ENCODE measurements at places on chromosomes 4 and X.

- no peak for DNase-seq
These were observed 10.4 kb upstream of the CD99 start for GRCh38 chrX:2680486-2681348.

DNA sequence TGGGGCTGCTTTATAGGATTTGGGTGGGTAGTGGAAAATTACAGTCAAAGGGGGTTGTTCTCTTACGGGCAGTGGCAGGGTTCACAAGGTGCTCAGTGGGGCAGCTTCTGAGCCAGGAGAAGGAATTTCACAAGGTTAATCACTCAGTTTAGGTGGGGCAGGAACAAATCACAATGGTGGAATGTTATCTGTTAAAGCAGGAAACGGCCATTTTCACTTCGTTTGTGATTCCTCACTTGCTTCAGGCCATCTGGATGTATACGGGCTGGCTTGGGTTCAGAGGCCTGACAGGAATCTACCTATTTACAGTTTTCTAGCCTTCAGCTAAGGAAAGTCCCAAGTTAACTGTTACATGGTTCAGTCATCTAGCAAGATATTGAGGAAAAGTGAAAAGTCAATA is 1003.5 kb downstream of the STPG2 start:
- DNase-seq = no peak

DNA sequence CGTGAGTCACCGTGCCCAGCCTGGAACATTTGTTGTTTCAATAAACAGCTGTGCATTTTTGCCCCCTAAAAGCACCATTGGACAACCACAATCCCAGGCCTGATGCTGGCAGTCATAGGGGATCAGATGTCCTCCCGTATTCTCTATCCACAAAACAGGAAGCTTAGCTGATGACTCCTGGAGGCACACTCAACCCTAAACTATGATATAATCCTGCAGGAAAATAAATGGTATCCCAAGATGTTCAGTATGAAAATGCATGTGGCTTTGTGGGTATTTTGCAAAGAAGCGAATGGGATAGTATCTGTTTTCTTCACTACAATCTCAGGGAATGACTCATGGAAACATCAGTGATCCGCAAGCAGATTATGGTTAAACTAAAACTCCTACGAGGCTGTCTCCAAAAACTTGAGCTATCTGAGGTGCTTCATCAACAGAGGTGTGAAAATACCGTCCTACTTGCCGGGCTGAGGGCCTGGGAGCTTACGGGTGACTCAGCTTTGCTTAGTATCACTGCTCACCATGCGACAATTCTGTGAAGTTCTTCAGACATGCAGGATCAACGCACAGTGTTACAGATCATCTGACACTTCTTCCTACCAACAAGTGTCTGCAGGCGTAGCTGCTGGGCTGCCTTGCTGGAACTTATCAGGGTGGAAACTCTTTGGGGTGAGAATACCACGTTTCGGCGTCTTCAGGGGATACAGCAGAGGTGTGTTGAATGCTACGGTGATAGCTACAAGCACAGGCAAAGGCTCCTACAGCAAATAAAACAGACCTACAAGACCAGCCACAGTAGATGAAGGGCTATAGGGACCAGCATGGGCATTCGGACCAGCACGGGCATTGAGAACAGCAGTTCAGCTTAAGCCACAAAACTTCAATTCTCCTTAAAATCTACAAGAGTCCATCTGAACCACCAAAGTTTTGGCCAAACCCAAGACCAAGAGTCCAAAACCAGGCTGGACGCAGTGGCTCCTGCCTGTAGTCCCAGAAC is 148.5 kb downstream of the DHRSX start:
- DNase-seq = peak; percentile 52

DNA sequence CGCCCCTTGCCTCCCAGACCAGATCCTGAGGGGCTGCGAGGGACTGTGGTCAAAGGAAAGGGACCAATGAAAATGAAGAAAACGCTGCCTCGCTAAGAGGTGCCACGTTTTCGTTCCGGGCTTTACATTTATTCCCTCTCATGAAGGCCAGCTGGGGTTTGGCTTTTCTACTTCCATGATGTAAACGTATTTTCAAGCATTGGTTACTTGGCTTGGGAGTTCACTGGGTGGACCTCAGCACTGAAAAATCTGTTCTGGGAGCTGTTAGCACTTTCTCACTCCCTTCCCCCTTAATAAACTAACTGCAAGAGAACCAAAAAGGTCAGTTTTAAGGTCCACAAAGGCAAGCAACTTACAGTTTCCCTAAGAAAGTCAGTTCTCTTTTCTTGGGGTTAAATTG is 40.6 kb upstream of the ADGRG2 start:
- no peak for DNase-seq

- DNase-seq = no peak
These were observed 199.0 kb downstream of the DCHS2 start for GRCh38 chr4:154292589-154292988.

GRCh38 chrX:138001226-138001625 is 435.3 kb downstream of the ZIC3 start:
- DNase-seq = no peak

- DNase-seq = no peak
These were observed 10.6 kb downstream of the PABPC1L2A start for GRCh38 chrX:73068467-73069364.

- no peak for DNase-seq
These were observed 16.9 kb downstream of the TRIM75 start for GRCh38 chr4:165070560-165070959.

- no peak for DNase-seq
These were observed 28.8 kb downstream of the FGFR3 start for GRCh38 chr4:1821679-1822567.

- DNase-seq = no peak
These were observed 135.4 kb downstream of the GC start for GRCh38 chr4:71648448-71648847.

DNA sequence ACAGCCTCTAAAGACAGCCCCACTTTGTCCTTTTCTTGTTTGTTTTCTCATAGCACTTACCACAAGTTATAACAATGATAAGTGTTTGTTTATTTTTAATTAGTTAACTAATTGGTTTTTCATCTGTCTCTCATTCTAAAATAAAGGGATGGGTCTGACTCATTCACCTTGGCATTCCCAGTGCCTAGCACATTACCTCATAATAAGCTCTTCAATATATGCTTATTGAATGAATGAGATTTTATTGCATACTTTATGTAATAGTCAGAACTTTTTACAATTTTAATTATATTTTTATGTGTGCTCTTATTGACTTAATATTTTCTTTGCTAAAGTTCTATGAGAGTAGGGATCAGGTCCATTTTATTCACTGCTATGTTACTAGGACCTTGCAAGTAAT is 22.8 kb upstream of the PRKG2 start:
- no peak for DNase-seq

DNA sequence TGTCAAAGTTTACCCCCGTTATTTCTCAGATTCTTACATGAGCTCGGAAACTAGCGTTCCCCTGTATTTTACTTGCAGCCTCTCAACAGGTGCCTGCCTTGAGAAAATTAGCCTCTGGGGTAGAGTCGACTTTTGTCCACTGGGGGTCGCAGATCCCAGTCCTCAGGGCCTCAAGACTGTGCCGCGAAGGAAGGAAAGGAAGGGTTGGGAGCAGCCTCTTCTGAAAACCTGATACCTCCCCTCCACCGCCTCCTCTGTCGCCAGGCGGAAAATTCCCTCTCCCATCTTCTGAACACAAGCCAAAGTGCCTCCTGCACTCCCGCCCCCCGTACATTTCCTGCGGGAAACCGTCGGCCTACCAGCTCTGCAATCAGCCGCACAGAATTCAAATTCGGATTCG is 44.4 kb upstream of the TMSB15B start:
- DNase-seq = peak; percentile 15

DNA sequence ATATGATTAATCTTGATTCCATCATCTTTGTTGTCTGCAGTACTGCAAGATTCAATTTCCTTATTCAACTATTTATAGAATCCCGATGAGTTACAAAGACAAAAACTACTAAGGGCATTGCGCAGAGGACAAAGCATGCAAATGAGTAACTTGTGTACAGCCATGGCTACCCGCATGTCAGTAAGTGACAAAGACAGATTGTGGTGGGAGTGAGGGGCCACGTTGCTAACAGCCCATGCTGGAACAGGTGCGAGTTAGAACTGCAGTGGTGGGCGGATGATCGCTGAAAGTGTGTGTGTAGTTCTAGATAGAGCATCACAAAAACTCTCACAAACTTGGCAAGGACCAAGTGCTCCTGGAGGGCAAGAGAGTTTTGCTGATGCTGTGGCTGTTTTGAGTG is 49.5 kb downstream of the ACOX3 start:
- no peak for DNase-seq

- DNase-seq = no peak
These were observed 48.4 kb downstream of the MAGEB17 start for GRCh38 chrX:16215660-16216059.

GRCh38 chr4:14768449-14768848 is 233.8 kb upstream of the CPEB2 start:
- no peak for DNase-seq

DNA sequence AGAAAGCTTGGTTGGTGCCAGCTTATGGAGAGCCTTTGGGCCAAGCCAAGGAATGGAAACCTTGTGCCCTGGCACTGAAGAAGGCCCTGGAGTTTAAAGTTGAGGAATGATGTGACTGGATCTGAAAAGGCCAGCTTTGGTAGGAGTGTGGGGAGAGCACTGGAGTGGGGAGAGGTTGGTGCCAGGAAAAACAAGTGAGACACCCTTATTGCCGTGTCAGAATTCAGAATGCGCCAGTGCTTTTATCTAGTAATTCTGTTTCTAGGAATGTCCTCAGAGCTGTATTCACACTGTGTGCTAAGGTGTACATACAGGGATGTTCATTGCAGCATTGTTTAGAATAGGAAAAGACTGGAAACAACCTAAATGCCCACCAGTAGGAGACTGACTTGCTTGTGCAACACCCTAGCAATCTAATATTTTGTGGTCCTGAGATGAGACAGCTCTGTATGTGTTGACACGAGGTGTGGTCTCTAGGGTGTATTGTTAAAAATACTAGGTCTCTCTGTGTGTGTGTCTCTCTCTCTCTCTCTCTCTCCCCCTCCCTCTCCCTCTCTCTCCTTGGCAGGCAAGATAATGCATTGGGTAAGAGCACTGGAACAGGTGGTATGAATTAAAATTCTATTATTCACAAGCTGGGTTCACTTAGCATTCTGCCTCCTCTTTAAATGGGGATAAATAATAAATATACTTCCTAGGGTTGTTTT is 107.8 kb downstream of the GATB start:
- no peak for DNase-seq

DNA sequence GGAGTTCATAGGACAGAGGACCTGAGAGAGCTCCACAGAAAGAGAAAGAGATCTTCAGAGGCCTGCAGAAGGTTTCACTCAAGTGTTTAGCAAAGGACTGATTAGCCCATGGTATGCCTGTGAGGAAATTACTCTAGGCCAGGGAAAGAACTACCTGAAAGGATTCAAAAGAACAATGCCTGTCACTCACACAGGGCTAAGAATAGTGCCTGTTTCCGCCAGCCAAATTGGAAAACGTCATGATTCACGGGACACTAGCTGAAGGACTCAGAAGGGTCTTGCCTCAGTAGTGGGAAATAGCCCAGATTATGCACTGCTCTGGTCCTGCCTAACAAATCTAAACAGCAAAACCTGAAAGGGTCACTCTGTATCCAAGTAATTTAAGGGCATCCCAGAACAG is 21.1 kb downstream of the SYTL4 start:
- DNase-seq = no peak

DNA sequence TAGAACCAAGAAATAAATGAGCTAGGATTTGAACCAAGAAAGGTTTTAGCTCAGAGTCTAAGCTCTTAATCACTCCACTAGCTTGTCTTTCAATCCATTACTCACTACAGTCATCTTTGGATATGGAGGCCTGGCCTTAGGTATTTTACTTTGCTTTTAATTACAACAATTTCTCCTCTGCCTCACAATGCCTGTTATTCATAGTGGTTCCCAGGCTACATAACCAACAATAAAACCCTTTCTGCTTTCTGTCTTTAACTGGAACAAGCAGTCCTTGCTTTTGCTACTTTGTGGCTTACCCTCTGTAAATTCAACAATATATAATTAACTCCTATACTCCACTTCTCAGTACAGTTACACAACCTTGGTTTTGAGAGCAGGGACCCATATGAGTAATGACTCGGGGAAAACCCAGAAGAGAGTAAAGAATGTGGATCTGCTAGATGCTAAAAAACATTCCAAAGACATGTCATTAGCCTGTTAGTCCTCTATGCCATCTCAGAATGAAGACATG is 94.7 kb upstream of the NAP1L5 start:
- peak; percentile 2 for DNase-seq

DNA sequence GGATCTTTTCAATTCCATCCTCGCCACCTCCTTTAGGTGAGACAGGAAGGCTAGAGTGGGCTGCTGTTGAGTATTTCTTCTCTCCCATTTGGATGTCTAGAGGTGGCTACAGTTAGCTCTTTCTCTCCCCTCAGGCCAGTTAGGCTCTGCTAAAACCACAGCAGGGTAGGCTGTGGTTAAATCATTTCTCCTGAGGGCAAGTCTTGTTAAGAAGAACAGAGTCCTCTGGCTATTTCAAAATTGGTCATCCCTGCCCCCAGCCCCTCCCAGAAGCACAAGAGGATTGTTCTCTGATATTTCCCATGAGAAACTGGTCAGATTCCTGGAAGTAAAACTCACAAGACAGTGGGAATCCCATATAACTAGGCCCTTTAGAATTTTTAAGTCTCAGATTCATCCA is 1359.5 kb downstream of the TECRL start:
- no peak for DNase-seq

GRCh38 chr4:80709082-80709869 is 321.2 kb upstream of the BMP3 start:
- DNase-seq = no peak

GRCh38 chrX:3548765-3549391 is 164.6 kb downstream of the PRKX start:
- no peak for DNase-seq

- no peak for DNase-seq
These were observed 401.1 kb upstream of the LCORL start for GRCh38 chr4:18422685-18423084.

GRCh38 chr4:3322059-3322550 is 29.3 kb downstream of the RGS12 start:
- no peak for DNase-seq

DNA sequence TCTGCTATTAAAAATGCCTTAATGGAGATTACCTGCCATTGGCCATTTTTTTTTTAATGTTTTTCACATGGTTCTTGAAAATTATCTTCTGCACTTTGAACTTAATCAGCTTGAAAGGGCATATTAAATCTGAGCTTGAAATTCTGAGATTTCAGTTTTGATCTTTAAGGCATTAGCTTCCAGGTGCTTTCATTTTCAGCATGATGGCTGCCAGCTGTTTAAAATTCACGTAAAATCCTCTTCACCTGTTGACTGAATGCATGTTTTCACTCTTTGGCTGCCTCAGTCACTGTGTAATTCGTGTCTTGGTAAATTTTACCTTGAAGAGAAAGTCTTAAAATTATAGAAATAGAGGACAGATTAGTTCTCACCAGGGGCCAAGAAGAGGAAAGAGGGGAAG is 39.6 kb downstream of the SMAD1 start:
- DNase-seq = no peak

DNA sequence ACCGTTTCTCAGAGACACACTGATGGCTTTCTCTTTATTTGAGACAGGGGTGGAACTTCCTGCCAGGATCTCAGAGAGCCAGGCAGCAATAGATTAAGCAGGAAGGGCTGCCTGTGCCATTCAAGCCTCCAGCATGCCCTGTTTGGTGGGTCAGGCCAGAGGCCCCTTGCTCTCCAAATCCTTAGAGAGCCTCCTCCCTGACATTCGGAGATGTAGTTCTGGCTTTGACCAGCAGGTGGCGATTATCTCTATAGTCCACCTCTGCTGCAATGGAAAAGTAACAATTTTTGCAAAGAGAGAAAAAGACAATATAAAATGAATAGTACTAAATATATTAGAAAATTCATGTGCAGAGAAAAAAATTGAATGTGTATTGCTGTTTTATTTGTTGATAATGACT is 93.9 kb downstream of the NXF2B start:
- DNase-seq = peak; percentile 1
